ENCODE measurements at places on chromosomes 12 and 14.

- no peak for DNase-seq
Observed at GRCh38 chr12:2551412-2551900, 243.3 kb upstream of the FKBP4 start.

DNA sequence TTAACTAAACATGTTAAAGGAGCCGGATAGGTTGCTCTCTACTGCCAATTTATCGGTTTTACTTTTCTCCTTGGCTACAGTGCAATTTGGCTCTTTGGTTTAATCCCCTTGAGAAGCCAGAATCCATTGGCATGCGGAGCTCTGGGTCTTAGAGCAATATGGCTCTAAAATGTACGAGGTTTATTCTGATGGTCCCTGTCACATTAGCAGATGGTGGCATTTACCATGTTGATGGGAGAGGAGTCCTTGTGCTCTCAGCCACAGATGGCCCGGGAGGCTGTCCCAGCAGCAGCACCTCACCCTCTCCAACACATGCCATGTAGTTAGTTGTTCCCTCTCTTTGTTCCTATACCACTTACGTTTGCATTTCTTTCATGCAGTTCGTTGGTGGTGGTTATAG lies 179.7 kb downstream of the RGS6 start:
- no peak for DNase-seq

GRCh38 chr14:89625244-89625713 lies 208.2 kb upstream of the FOXN3 start:
- DNase-seq, result no peak

- no peak for DNase-seq
Observed at GRCh38 chr14:59769586-59769985, 101.0 kb downstream of the RTN1 start.

DNA sequence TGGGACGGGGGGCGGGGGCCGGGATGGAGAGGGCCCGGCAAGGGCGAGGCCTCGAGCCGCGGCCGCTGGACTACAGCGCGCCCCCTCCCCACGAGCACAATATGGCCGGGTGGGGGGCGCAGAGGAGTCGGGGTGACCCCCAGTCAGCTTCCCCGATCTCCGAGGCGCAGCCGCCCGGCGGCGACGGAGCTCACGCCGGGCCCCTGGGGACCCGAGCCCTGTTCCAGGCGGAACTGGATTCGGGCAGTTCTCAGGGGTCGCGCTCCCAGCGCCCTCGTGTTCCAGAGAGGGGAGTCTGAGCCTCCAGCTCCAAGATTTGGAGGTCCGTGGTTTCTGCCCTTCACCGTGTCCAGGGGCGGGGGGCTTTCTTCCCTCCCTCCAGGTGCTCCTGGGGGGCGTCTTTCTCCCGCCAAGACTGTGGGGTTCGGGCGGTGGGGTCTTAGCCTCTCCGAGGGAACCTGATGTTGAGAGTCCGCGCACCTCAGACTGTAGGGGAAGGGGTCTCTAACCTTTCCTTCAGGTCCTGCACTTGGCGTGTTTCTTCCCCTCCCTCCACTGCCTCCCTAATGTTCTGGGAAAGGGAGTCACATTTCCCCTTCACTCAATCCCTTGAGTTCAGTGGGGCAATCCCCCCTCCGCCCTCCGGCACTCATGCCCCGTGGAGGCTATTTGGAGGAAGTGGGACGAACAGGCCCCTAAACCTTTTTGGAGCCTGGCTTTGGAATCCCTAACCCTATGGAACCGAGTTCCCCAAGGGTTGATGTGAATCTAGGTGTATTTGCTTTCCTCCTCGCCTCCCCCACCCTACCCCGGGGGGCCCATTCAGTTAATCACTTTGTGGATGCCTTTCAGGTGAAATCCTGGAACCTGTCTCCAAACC lies 584 bp downstream of the ACVR1B start:
- DNase-seq, result no peak

DNA sequence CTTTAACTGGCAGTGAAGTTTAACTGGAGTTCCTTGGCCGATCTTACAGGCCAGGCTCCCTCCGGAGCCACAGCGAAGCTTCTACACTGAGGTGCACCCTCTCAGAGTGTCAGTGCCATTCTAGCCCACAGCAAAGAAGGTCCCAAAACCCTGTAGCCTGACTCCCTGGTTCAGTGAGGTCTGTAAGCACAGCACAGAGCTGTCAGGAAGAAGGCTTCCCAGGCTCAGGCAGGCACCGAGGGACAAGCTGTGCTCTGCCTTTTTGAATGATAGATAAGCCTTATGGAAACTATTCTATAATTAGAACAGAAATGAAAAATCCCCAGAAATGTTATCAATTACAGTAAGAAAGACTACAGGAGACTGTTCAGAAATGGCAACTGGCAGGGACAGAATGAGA lies 40.2 kb downstream of the MOK start:
- DNase-seq, result no peak

DNA sequence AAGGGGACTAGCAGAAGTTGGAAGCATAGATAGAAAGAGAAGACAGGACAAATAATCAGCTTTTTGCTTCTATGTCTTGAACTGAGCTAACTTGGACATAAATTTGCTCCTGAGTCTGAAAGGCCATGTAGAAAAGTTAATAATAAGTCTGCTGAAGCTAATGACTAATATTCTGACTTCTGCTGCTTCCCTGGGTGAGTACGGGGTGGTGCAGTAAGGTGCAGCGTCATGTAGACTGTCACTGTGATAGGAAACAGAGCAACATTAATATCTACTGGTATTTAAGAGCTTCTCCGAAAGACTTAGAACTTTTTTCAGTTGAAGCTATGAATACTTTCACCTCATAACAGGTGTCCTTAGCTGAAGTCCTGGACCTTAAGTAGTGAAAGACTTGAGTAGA lies 34.1 kb upstream of the CPM start:
- no peak for DNase-seq

GRCh38 chr12:77996670-77997069 lies 166.0 kb downstream of the NAV3 start:
- no peak for DNase-seq

GRCh38 chr12:98653866-98654493 lies 8.9 kb downstream of the APAF1 start:
- no peak for DNase-seq

GRCh38 chr14:51873221-51873893 lies 12.9 kb downstream of the GNG2 start:
- peak; percentile 75 for DNase-seq

GRCh38 chr14:54772451-54772881 lies 130.2 kb downstream of the GCH1 start:
- peak; percentile 51 for DNase-seq

- DNase-seq, result no peak
Observed at GRCh38 chr12:24555730-24556129, 393.2 kb downstream of the BCAT1 start.

DNA sequence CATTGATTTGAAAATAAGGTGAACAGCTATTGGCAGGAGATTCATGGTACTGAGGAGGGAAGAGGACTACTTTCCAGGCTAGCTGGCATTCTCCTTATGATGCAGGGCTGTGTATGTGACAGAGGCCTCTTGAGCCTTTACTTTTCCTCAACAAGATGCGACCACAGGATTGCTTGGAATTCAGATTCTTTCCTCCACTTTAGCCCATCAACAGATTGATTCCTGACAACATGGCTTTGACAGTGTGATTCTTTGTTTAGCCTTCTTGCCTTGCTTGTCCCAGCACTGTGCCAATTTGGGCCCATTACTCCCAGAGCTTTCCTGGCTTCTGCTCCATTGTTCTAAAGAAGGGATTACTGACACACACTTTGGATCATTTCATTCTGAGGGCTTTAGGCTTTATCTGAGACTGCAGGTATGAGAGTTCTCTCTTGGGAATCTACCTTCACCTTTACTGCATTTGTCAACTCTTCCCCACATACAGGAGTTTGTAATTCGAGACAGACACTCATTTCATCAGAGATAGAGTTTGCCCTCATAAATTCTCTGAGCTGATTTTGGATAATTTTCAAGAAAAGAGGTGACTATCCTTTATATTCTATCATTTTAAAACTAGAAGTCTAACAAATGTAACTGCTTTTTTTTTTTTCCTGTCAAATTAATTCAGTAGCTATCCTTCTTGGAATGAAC lies 206.4 kb upstream of the GZMB start:
- no peak for DNase-seq

Data from HS-5 (cell line).